ENCODE measurements at places on chromosomes 3 and 15. TPM values are rescaled to one million over a fixed set of nuclear protein-coding genes. Genes with fewer than 3 reads are reported as not detected.

- DNase-seq = no peak
Measured at GRCh38 chr3:119338754-119339153, 44.6 kb downstream of the ARHGAP31 start.

- no peak for DNase-seq
Measured at GRCh38 chr3:130897316-130897715, 3.4 kb downstream of the ATP2C1 start.

GRCh38 chr3:103025880-103026279, 591.1 kb downstream of the ZPLD1 start:
- DNase-seq = no peak

DNA sequence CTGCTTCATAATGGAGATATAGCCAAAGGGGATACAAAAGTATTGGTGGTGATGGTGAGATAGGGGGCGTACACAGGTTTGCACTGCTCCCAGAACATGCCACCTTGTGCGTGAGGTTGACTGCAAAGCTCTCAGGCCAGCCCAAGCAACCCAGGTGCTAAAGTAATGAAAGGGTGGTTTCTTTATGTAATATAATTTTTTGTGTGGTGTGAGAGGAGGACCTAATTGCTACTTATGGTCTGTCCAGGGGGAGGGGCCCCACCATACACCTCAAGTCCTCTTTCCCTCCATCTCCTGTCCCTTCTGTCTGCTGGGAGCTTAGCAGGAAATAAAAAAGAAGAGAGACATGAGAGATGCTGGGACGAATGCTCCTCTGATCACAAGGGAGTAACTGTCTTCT, 53.8 kb downstream of the STARD5 start:
- no peak for DNase-seq

Gene SPINK8
- total RNA-seq = not detected

Measured in CD4-positive, CD25-positive, alpha-beta regulatory T cell (primary cell).